ENCODE measurements at places on chromosomes 12 and 14.

GRCh38 chr12:75766263-75767160 is 255.1 kb upstream of the KRR1 start:
- DNase-seq = no peak
- no peak overlapping the region for H3K4me3 ChIP-seq
- no peaks in the 10 kb centered on the region for H3K4me1 ChIP-seq
- no peak overlapping the region for H3K27ac ChIP-seq

- H3K27ac ChIP-seq = no peak overlapping the region
- H3K36me3 ChIP-seq = no peaks in the 10 kb centered on the region
- H3K4me3 ChIP-seq = no peak overlapping the region
- no peaks in the 10 kb centered on the region for H3K4me1 ChIP-seq
- no peak for DNase-seq
Measured at GRCh38 chr14:51430633-51431032, 190.6 kb downstream of the TMX1 start.

DNA sequence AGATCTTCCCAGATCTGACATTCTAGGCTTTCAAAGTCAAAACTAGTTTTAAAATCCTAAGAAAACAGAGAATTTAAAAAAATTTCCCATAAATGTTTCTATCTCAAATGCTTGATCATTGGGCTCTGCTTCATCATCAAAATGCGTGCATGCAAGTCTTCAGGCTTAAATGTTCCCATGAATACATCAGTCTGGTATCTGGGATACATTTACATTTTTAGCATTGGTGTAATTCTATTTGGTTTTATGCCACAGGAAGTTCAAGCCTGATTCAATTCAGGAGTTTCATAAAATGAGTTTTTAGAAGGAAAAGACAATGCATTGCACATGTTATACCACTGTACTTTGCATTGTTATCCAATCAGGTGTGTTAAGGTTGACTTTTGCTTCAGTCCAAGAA is 336.4 kb downstream of the PCNX1 start:
- no peak for DNase-seq
- no peaks in the 10 kb centered on the region for H3K27me3 ChIP-seq
- H3K27ac ChIP-seq = no peak overlapping the region
- H3K4me3 ChIP-seq = no peak overlapping the region
- H3K36me3 ChIP-seq = no peaks in the 10 kb centered on the region

GRCh38 chr12:54301428-54302048 is 723 bp upstream of the NFE2 start:
- no peak overlapping the region for H3K4me3 ChIP-seq
- H3K27ac ChIP-seq = no peak overlapping the region
- no peaks in the 10 kb centered on the region for H3K36me3 ChIP-seq
- DNase-seq = peak; percentile 49

GRCh38 chr12:16606201-16606849 is 363 bp upstream of the LMO3 start:
- no peak overlapping the region for H3K27ac ChIP-seq
- peaks cover 14% of the 10 kb centered on the region for H3K4me1 ChIP-seq
- DNase-seq = peak; percentile 56
- peak overlapping the region; percentile 50 for H3K4me3 ChIP-seq
- no peaks in the 10 kb centered on the region for H3K36me3 ChIP-seq

DNA sequence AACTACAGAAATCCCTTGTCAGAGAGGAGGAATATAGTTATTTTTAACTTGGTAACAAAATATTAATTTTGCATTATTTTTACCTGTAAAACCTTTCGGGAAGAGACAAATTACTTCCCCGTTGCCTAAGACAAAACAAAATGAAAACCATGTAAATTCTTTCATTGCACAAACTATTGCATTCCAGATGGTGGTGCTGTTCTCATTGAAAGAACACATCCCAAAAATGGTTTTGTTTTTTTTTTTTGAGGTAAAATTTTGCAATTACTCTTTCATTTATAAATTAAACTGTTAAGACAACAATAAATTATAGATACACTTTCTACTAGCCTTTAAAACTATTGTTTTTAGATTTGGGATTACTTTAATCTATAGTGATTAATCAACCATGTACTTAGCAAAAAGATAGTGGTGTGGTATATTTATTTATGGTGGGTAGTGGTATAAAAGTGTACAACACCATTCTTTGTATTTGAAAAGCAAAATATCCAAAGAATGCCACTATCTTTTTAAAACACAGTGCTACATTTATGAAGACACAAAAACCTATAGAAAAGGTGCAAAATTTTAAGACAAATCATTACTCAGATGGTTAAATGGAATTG is 115.5 kb downstream of the SLC38A1 start:
- H3K4me1 ChIP-seq = no peaks in the 10 kb centered on the region
- H3K36me3 ChIP-seq = no peaks in the 10 kb centered on the region
- no peak overlapping the region for H3K27ac ChIP-seq
- no peaks in the 10 kb centered on the region for H3K27me3 ChIP-seq
- no peak for DNase-seq

- H3K27me3 ChIP-seq = no peaks in the 10 kb centered on the region
- no peaks in the 10 kb centered on the region for H3K36me3 ChIP-seq
- H3K4me1 ChIP-seq = no peaks in the 10 kb centered on the region
- H3K4me3 ChIP-seq = no peak overlapping the region
- H3K27ac ChIP-seq = no peak overlapping the region
Measured at GRCh38 chr12:89960011-89960507, 251.4 kb upstream of the ATP2B1 start.

GRCh38 chr12:41981013-41981412 is 163.7 kb downstream of the GXYLT1 start:
- H3K4me3 ChIP-seq = no peak overlapping the region
- H3K36me3 ChIP-seq = no peaks in the 10 kb centered on the region
- H3K27ac ChIP-seq = no peak overlapping the region
- no peaks in the 10 kb centered on the region for H3K27me3 ChIP-seq
- H3K4me1 ChIP-seq = peaks cover 2% of the 10 kb centered on the region

- H3K4me3 ChIP-seq = no peak overlapping the region
- DNase-seq = no peak
- H3K4me1 ChIP-seq = no peaks in the 10 kb centered on the region
- H3K27me3 ChIP-seq = no peaks in the 10 kb centered on the region
Measured at GRCh38 chr12:106684497-106684896, 90.0 kb upstream of the RIC8B start.

DNA sequence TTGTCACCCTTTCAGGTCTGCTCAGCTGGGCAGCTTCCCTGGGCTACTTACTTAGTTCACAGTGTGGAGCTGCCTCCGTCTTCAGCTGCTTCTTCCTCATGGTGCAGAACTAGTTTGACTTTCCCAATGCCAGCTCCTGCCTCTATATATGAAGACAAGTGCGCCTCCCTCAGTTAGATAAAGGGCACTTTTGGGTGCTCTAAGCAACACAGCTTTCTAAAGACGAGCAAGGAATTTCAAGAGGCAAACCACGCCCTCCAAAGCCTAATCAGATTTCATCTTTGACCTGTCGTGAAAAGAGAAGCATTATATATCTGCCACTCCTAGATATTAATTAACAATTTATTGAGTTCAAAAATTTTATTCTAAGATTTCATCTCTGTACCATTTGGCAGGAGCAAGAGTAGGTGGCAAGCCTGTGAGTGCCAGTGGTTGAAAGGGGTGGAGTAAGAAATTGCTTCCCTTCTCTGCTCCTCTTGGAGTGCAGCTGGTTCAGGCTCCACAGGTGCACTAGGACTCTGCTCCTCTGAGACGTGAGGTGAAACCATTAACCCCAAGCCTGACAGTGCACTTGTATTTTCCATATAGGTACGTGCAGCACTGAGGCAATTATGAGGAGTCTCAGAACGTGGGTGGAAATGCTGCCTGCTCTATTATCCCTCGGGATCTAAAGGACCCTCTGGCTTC is 2.1 kb upstream of the SLC11A2 start:
- peaks cover 5% of the 10 kb centered on the region for H3K4me1 ChIP-seq
- no peak overlapping the region for H3K4me3 ChIP-seq
- H3K27ac ChIP-seq = no peak overlapping the region
- DNase-seq = no peak
- no peaks in the 10 kb centered on the region for H3K36me3 ChIP-seq

DNA sequence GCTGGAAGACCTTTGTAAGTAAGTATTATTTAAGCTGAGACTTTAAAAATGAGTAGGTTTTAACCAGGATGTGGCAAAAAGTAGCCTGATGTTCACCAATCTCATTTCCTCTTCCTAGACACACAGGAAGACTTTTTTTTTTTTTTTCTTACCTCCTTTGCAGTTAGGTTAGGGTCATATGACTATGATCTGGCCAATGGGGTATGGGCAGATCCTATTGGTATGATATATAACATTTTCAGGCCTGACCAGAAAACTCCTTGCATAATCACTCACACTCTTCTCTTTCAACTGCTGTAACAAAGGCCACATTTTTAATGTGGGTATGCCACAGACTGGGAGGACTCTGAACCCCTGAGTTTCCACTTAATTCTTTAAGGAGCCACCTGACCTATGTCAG is 2.7 kb upstream of the RPS6KA5 start:
- H3K27ac ChIP-seq = no peak overlapping the region
- no peaks in the 10 kb centered on the region for H3K36me3 ChIP-seq
- no peak for DNase-seq
- no peaks in the 10 kb centered on the region for H3K4me1 ChIP-seq

DNA sequence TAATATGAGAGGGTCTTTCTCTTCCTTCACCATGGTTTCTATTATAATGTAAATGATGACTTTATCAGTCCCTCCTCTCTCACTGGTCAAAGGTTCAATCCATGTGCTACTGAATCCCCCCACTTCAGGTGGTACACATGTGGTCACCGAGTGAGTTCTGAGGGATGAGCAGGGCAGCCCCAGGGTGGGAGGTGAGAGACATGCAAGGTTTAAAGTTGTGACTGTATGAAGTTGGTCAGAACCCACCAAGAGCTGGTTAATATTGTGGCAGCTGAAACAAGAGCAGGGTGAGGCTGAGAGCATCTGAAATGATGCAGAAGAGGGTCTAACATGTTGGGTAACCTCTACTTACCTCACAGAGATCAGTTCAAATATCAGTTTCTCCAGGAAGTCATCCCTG is 444.7 kb upstream of the FBXO33 start:
- H3K27ac ChIP-seq = no peak overlapping the region
- no peaks in the 10 kb centered on the region for H3K27me3 ChIP-seq
- H3K36me3 ChIP-seq = no peaks in the 10 kb centered on the region
- DNase-seq = no peak
- no peak overlapping the region for H3K4me3 ChIP-seq

- H3K4me3 ChIP-seq = no peak overlapping the region
- H3K27me3 ChIP-seq = no peaks in the 10 kb centered on the region
- no peaks in the 10 kb centered on the region for H3K36me3 ChIP-seq
- DNase-seq = no peak
- no peaks in the 10 kb centered on the region for H3K4me1 ChIP-seq
Measured at GRCh38 chr14:67850066-67850830, 30.7 kb downstream of the RAD51B start.

DNA sequence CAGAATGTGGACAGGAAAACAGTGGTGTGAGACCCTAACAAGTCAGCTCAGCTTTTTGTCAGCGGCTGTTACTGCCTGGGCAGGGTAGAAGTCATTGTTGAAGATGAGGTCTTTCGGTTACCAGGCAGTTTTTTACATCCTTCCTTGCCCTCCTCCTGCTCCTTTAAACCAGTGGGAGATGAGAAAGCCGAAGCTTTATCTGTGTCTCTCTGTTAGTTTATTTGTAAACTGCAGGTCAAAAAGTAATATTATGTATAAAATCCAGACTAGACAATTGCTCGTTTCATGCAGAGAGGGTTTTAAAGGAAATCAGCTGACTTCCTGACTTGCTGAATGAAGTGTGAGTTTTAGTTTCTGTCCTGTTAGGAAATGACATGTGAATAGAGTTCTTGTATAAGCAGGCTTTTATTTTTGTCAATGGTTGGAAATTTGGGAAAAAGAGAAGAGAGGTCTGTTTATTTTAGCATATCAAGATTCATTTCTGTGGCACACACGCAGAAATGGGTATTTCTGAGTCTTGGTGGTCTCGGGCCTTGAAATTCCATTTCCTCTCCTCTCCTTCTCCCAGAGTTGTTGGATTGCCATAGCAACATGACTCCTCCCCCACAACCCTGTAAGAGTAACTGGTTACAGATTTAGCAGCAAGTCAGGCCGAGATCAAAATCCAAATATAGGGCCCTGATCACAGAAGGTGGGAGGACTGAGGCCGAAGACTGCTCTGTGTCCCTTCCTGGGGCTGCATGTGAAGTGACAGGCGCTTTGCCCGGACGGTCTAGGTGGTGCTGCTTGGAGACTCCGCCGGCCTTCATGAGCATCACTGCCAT is 60.8 kb downstream of the SAMD4A start:
- peak; percentile 93 for DNase-seq
- H3K27me3 ChIP-seq = no peaks in the 10 kb centered on the region
- peaks cover 43% of the 10 kb centered on the region for H3K4me1 ChIP-seq
- no peak overlapping the region for H3K4me3 ChIP-seq

GRCh38 chr14:87989956-87990299 is 3.1 kb downstream of the GALC start:
- no peak overlapping the region for H3K4me3 ChIP-seq
- H3K36me3 ChIP-seq = peaks cover 4% of the 10 kb centered on the region
- H3K27ac ChIP-seq = no peak overlapping the region
- no peaks in the 10 kb centered on the region for H3K4me1 ChIP-seq
- DNase-seq = no peak

DNA sequence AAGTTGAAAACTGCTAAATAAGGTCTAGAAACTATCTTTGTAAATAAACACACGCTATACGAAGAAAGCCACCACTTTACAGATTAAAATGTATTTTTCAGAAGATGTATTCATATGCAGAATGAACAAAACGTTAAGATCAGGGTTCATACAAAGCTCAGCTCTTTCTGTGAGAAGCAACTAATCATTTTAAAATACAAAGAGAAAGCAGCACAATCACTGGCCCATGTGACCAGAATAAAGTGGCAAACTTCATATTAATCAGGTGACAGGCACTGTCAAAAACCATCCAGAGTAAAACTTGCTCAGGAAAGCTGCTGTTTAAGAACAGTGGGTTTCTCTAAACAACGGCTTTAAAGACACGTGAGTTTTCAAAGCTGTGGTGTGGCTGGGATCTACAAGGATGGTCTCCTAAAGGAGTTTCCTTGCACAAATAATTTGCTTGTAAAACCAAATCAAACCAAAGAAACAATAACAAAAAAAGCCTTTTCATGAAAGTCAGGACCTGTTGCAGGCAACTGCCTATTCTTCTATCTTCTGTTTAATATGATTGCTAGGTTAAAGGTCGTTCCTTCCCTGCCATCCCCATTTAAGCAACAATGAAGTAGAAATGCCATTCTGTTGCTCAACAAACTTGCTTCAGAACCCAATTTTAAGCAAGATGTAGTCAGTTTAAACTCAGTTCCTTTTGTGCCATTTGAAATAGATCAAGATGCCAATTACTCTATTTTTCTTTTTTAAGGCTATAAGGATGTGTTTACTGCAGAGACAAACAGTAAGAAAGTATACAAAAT is 22.3 kb downstream of the SEL1L start:
- peaks cover 17% of the 10 kb centered on the region for H3K4me1 ChIP-seq
- H3K27me3 ChIP-seq = no peaks in the 10 kb centered on the region
- H3K36me3 ChIP-seq = peaks cover 20% of the 10 kb centered on the region
- H3K27ac ChIP-seq = no peak overlapping the region
- DNase-seq = no peak
- H3K4me3 ChIP-seq = no peak overlapping the region

Measured in lung (tissue), 17 donors.